ENCODE measurements at places on chromosomes 2 and 18.
A peak's percentile ranks its signal among the peaks of the same experiment; 100 is the strongest.

- DNase-seq, result no peak
Measured at GRCh38 chr2:234650911-234651310, 154.0 kb upstream of the ARL4C start.

- DNase-seq, result no peak
Measured at GRCh38 chr2:217215877-217216276, 356.0 kb upstream of the TNP1 start.

GRCh38 chr2:69465513-69466456 is 28.6 kb upstream of the NFU1 start:
- DNase-seq, result peak; percentile 85

GRCh38 chr2:42928692-42929545 is 136.5 kb upstream of the HAAO start:
- DNase-seq, result no peak

DNA sequence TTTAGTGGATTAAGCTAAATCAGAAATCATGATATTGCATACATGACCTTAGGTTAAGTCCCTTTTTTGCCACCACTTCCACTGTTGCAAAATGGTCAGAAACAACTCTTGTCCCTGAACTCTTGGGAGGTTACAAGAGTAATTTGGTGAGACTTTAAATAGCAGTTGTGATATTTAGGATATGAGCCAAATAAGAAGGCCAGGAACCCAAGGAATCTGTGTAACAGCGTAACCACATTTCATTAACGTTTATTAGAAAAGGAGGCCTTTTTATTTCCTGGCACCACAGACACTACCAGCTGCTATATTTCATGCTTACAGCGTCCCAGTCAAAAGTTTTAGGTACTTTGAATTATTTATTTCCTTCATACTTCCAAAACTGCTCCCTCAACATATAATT is 268.0 kb downstream of the GPD2 start:
- DNase-seq, result no peak

Measured in suprapubic skin (tissue), 4 donors.